Activated CD4-positive, alpha-beta memory T cell treated with anti-CD3 and anti-CD28 coated beads for 36 hours (primary cell): ENCODE measurements at places on chromosomes 13 and 19. TPM values are rescaled to one million over a fixed set of nuclear protein-coding genes. Genes with fewer than 3 reads are reported as not detected.

- DNase-seq, result no peak
- H3K36me3 ChIP-seq, result no peaks in the 10 kb centered on the region
- H3K4me1 ChIP-seq, result no peaks in the 10 kb centered on the region
- no peak overlapping the region for H3K4me3 ChIP-seq
Measured at GRCh38 chr13:80654638-80655249, 313.8 kb upstream of the SPRY2 start.

Gene LMTK3
- 3.8 TPM for total RNA-seq

Gene ZNF582
- 0.58 TPM for total RNA-seq

DNA sequence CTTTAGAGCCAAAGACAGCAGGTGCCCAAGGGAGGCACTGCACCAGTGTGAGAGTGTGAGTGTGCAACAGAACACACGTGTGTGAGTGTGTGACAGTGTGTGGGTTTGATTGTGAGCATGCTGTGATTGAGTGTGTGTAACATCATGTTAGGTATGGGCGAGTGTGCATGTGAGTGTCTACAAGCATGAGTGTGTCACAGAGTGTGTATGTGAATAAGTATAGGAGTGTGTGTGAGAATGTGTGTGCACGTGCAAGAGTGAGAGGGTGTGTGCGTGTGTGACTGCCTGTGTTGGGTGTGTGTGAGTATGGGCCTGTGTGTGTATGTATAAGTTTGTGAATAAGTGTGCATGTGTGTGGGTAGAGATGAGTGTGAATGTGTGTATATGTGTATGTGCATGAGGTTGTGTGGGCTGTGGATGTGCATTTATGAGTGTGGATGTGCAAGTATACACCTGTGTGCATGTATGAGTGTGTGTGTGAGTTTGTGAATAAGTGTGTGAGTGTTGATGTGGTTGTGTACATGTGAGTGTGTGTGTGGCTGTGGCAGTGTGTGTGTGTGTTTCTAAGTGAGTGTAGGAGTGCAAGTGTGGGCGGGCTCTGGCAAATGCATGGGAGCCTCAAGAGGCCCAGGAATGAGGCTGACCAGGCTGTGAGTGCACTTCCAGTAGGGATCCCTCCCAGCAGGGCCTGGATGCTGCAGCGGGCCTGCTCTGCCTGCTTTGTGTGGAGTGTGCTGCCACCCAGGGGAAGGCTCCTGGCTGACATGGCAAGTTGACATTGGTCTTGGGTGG lies 198.4 kb downstream of the COL4A1 start:
- H3K4me1 ChIP-seq, result no peaks in the 10 kb centered on the region
- DNase-seq, result no peak
- no peaks in the 10 kb centered on the region for H3K36me3 ChIP-seq
- no peak overlapping the region for H3K4me3 ChIP-seq
- H3K27me3 ChIP-seq, result peaks cover 1% of the 10 kb centered on the region

- H3K36me3 ChIP-seq, result peaks cover 2% of the 10 kb centered on the region
- no peaks in the 10 kb centered on the region for H3K27me3 ChIP-seq
- no peaks in the 10 kb centered on the region for H3K4me1 ChIP-seq
- H3K4me3 ChIP-seq, result no peak overlapping the region
- H3K27ac ChIP-seq, result no peak overlapping the region
- DNase-seq, result no peak
Measured at GRCh38 chr13:32211813-32212212, 103.3 kb downstream of the ZAR1L start.

DNA sequence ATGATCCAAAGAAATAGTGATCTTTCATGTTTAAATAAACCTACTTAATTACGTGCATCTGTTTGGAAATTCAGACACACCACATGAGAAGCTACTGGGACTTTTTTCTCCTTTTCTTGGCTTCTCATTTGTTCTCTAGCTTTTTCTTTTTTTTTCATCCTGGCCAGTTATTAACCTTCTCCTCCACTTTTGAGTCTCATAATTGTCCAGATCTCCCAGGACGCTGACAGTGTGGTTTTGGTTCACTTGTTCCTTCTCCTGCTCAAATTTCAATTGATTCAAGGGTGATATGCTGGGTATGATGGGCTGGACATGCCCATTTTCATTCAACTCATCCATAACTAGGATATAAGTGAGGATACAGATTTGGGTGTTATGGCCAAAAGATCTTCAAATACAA lies 152.3 kb downstream of the TM9SF2 start:
- no peak for DNase-seq
- H3K4me3 ChIP-seq, result no peak overlapping the region
- peaks cover 30% of the 10 kb centered on the region for H3K4me1 ChIP-seq
- no peak overlapping the region for H3K27ac ChIP-seq
- no peaks in the 10 kb centered on the region for H3K36me3 ChIP-seq
